NCI-H1930 (cell line): ENCODE measurements at places on chromosomes 4 and X.

- DNase-seq: no peak
Observed at GRCh38 chr4:151407466-151408379, 1.3 kb upstream of the FHIP1A start.

GRCh38 chr4:127503111-127503510 lies 129.6 kb upstream of the INTU start:
- DNase-seq: no peak

- no peak for DNase-seq
Observed at GRCh38 chr4:41873380-41874295, 61.6 kb upstream of the TMEM33 start.

GRCh38 chr4:14581741-14582140 lies 420.5 kb upstream of the CPEB2 start:
- DNase-seq: no peak

DNA sequence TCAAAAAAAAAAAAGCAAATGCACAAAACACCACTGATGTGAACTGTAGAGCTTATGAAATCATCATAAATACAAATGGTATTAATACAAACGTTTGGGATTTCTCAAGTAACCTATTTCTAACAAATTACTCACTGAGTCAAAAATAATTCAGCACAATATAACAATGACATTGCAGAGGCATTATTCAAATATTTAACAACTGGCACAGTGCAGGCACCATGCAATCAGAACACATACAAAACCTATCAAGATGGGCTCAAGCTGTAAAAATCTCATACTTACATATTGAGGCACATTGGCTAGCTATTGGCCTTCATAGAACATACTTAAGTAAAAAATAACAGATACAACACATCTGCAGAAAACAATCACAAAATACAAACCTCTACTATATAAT lies 81.1 kb downstream of the LRBA start:
- no peak for DNase-seq

DNA sequence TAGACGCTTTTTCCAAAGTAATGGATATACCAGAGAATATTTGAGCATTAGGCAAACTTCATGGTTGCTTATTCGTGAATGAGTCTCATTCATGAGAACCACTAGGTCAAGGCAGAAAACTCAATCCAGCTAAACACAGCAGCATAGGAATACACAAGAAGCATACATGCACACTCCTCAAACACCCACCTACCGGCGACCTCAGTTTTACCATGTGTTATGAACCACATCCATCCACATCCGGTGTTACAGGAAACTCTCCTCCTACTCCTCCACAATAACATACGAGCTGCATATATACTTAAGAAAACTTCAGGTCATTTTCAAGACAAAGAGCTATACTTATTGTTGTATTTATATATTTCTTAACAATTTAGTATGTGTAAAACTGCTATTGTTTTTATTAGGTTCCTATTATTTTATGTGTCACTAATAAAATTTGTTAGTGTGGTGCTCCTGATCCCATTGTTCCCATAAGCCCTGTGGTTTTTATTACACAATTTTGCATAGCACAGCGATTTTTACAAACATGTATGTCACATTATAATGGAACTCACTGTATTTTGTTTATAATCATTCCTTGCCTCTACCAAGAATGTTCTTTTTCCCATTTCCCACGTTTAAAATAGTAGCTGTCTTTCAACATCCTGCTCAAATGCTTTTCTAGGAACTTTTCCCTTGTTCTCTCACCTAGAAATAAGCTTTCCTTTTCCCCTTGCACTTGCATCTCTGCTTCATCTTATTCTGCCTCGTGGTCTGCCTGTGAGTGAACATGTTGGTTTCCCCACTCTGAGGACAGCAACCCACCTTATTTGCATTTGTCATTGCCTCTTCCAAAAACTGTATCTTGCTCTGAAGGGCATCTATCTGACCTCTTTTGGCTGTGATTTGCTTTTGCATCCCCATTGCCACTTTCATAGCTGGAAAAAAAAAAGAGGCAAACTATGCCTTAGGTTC lies 48.3 kb downstream of the STBD1 start:
- DNase-seq: no peak

GRCh38 chr4:82773057-82773456 lies 25.5 kb downstream of the SCD5 start:
- no peak for DNase-seq

- DNase-seq: no peak
Observed at GRCh38 chr4:172919269-172919668, 249.3 kb upstream of the GALNT7 start.

- DNase-seq: no peak
Observed at GRCh38 chrX:123685232-123685631, 47.6 kb downstream of the THOC2 start.

- no peak for DNase-seq
Observed at GRCh38 chr4:112647785-112648184, 10.8 kb downstream of the LARP7 start.
